ENCODE measurements at places on chromosomes 16 and 17.

GRCh38 chr16:85284141-85284817 lies 172.0 kb upstream of the CIBAR2 start:
- no peak for DNase-seq

- no peak for DNase-seq
Observed at GRCh38 chr16:4166821-4167220, 50.6 kb upstream of the ADCY9 start.

GRCh38 chr17:20314834-20315233 lies 152.5 kb downstream of the LGALS9B start:
- no peak for DNase-seq

- peak; percentile 69 for DNase-seq
Observed at GRCh38 chr17:6548578-6549330, 7.6 kb downstream of the PITPNM3 start.

DNA sequence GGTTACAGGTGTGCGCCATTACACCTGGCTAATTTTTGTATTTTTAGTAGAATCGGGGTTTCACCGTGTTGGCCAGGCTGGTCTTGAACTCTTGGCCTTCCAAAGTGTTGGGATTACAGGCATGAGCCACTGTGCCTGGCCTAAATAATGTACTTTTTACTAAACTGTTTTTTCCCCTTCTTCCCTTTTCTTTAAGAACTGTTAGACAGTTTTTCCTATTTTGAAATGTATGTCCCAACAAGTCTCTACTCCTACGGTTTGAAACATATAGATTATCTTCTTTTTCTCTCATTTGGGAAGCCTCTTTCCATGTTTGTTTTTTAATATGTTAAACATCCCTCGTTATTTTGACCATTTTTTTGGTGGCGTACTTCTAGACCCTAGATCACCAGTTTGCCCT lies 9.6 kb downstream of the UTP18 start:
- DNase-seq = no peak

GRCh38 chr17:16906680-16907079 lies 65.2 kb downstream of the TNFRSF13B start:
- DNase-seq = no peak

DNA sequence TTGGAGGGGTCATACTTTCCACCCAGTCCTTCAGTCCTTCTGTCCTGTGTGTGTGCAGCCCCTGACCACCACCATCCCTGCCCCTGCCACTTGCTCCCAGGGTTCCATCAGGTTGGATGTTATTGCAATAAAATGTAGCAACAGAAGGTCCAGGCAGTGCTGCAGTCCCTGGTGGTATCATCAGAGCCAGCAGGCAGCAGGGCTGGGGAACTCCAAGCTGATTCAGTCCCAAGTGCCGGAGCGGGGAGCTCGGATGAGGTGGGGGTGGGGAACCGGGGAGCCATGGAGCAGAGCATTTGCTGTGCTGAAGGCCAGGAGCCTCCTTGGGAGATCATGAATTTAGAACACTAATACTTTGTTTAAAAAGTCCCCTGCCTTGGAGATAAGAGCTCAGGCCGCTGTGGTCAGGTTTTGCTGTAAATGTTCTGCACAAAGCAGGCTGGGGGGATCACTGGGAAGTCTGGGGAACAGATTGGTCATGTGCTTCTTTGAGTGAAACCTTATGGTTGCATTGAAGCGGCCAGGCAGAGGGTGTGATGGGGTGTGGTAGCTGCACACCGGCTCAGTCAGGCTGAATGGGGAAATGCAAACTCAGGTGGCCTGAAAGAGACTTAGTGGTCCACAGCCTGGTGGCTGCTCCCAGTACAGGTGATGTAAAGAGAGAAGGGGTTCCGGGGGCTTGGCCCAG lies 225.9 kb downstream of the SEC14L1 start:
- peak; percentile 54 for DNase-seq

- no peak for DNase-seq
Observed at GRCh38 chr16:85788819-85789218, 10.5 kb downstream of the EMC8 start.

GRCh38 chr16:66275775-66276428 lies 90.6 kb upstream of the CDH5 start:
- peak; percentile 25 for DNase-seq

- no peak for DNase-seq
Observed at GRCh38 chr17:53628011-53628410, 194.7 kb upstream of the KIF2B start.

DNA sequence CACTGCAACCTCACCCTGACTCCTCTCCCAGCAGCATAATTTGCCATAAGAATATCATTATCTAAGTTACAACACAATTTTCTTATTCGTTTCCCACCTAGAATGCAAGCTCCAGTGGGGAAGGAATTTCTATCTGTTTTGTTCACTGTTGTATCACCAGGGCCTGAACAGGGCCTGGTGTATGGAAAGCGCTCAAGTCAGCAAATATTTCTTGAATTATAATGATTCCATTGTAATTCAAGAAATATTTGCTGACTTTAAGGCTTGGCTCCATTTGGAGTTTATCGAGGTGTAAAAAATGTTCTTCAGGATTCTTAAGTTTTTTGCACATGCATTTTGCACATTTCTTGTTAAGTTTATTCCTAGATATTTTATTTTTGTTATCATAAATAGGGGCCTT lies 58.4 kb downstream of the RBFOX3 start:
- no peak for DNase-seq

GRCh38 chr16:57264381-57264780 lies 19.3 kb downstream of the ARL2BP start:
- DNase-seq = no peak

- no peak for DNase-seq
Observed at GRCh38 chr17:8776881-8777280, 18.5 kb upstream of the SPDYE4 start.

Data from GM19239 (cell line).